ENCODE measurements at places on chromosomes 1 and 21.

GRCh38 chr1:50158421-50158820 is 49.7 kb downstream of the ELAVL4 start:
- DNase-seq: no peak

DNA sequence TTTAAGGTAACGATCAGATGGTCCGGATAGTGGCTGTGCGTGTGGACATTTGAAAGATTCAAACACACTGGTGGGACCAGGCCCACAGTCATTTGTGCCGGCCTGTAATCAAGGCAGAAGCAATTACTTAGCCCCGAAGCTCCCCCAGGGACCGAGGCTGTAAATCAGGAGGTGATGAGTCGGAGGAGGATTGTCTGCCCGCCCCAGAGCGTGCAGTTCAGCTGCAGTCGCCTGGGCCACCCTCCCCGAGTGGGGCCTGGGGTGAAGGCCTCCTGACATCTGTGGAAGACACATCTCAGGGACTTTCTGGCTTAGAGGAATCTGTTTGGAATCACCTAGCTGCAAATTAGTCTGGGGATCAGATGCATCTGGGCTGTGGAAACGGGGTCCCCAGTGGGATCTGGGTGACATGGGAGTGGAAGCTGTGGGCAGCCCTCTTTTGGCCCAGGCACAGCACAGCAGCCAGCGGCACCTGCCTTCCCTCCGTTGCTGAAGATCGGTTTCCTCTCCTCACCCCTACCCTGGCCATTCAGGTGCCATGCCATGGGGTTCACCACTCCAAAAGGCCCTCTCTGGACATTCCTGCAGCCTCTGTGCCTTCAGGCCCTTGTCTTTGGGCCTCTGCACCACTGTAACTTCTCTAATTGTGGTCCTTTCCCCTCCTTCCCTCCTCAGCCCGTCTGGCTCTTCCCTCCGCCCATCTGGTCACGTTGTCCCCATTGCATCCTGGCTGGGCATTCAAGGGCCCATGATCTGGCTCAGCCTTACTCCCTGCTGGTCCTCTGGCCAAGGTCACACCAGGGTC is 25.7 kb downstream of the LHX4 start:
- DNase-seq: no peak

DNA sequence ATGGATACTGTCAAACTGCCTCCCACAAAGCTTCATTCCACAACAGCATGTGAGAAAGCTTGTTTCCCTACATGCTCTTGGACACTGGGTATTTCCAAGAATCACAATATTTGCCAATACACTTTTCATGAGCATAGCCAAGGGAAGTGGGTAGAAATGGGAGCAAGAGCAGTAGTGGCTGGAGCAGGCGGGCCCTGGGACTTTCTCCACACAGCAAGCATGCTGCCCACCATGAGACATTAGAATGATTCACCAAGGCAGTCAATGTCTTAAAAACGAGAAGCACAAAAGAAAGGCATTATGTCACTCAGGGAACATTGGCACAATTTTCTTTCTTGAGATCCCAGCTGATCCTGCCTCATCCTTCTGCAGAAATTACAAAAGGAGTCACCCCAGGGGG is 371.6 kb upstream of the RUNX1 start:
- no peak for DNase-seq

- DNase-seq: no peak
These were observed 10.1 kb downstream of the PTGFRN start for GRCh38 chr1:116919802-116920201.

DNA sequence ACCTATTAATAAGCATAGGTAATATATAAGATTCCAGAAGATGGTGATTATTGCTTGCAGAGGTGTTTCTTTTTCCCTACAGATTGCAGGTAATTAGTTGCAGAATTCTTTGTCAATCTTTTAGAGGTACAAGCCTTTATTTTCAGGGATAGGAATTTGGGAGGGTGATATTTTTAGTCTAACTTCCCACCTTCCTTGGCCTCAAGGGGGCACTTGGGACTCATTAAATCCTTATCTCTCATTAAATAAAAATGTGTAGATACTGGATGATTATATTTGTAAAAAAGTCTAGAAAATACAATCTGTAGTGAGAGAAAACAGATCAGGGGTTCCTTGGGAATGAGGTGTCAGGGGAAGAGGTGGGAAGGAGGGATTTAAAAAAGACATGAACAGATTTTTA is 179.2 kb downstream of the PATJ start:
- no peak for DNase-seq

- no peak for DNase-seq
These were observed 23.2 kb downstream of the HAO2 start for GRCh38 chr1:119391749-119392148.

DNA sequence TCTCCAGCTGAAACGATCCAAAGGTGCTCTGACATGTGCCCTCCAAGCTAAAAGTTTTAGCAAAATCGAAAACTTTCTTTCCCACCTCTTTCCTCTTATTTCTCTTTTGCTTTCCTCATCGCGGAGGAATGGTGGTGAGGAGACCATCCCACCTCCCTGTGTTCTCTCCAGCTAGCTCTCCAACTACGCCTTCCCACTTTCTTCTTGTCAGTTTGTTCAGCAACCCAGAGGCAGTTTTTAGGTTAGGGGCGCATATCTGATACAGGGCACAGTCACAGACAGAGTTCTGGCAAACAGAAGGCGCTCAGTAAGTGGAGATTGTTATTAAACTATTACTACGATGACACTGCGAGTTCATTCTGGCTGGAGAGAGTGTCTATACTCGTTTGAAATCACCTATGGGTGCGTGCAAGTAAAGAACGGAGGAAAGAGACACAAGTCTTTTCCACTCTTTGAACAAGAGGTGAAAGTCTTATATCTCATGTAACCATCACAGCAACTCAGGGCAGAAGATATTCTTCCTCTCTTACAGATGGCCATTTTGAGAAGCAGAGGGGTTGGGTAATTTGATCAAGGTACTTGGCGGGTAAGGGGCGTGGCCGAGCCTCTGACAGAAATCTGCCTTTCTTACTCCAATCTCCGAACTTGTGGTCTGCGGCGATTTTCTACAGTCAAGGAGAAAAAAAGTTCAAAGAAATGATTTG is 13.9 kb downstream of the HLX start:
- no peak for DNase-seq

- no peak for DNase-seq
These were observed 34.3 kb upstream of the ECE1 start for GRCh38 chr1:21324368-21325141.

- no peak for DNase-seq
These were observed 21.4 kb downstream of the XKR8 start for GRCh38 chr1:27981145-27981544.

DNA sequence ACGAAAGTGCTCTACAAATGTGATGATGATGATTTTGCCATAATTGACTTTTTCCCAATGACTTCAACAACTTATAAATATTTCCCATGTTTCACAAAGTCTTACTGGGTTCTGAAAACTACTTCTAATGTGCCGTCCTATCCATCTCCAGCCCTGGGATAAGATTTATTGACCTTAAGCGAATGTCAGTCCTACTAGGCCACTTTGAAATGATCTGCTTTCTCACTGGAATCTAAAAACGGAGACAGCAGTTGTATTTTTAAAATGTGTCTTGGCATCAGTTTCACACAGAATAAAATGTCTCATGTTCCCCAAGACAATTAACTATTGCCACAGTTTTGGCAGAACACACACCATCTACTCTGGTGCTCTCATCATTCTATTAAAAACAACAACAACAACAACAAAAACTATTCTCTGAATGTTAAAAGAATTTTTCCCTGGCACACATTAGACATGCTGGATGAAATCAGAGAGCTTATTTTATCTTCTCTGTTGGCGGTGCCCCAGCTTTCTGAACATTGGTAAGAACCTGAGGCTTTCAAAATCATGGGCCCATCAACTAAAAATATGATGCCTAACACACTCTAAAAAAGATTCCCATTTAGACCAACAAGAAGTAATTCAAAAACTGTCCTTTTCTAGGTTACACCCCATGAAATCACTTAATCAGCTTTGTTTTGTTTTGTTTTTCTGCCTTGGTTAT is 23.1 kb upstream of the DNASE2B start:
- peak; percentile 76 for DNase-seq

GRCh38 chr1:9121496-9122409 is 7.1 kb downstream of the GPR157 start:
- DNase-seq: no peak

DNA sequence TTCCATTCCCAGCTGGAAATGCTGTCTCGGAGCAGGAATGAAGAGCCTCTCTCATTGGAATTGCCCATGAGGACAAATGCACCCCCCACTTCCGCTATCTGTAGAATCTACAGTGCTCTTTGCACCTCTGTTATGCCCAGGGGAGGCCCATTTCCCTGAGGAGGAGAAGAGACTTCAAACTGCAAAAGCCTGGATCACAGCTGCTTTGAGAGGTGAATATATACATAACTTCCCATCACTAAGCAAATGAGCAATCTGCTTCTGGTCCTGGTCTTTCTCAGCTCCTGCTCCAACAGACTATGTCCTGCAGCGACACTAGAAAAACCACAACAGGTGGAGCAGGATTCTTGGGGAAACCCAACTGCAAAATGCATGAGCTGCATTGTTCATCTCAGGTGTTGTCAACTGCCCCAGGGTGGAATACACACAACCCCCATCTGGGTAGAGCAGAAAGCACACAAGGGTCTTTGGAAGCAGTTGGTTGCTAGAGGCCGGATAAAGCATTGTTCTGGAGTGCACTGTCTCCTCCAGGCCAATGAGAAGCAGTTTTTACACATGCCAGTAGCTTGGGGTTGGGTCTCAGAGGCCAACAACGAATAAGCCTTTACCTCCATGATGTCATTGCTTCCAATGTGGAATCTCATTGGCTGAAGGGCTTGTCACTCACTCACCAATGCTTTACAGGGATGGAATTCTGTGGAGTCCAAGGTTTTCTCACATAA is 67.7 kb upstream of the RAB4A start:
- no peak for DNase-seq

DNA sequence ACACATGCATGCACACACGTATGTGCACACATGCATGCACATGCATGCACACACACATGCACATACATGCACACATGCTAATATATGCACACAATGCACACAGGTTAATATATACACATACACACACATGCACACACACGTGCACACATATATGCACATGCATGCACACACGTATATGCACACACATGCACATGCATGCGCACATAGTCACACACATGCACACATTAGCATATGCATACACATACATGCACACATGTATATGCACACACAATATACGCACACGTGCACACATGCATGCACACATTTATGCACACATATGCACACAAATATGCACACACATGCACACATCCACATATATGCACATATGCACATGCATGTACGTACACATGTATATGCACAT is 506.8 kb downstream of the MATN1 start:
- DNase-seq: peak; percentile 4

DNA sequence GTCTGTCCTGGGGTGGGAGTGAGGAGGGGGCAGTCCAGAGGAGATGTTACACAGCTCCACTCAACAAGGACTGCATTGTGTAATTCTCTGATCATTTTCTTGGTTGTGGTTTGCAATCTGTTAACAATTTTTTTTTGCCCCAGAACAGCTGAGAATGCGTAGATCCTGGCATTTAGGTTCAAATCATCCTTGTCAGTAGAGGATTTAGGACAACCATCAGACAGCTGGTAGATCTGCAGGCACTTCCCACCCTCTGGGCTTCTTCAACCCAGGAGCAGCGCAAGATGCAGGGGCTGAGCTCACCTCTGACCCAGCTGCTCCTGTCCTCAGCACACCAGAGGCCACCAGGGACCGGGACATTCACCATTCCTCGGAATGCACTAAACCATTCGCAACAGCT is 13.5 kb downstream of the BCAR3 start:
- no peak for DNase-seq

DNA sequence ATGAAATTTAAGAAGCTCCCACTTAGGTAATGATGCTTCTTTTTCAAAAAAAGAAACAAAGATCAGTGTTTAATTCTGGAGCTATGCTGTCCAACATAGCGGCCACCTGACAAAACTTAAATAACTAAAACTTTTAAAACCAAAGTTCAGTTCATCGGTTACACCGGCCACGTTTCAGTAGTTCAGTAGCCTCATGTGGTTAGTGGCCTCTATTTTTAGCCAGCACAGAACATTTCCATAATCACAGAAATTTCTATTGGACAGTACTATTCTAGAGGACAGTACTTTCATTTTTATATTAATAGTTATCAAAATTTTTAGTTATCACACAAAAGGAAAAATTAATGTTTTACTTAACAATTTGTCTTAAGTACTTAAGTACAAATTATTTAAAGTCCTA is 141.0 kb downstream of the USP25 start:
- DNase-seq: no peak

DNA sequence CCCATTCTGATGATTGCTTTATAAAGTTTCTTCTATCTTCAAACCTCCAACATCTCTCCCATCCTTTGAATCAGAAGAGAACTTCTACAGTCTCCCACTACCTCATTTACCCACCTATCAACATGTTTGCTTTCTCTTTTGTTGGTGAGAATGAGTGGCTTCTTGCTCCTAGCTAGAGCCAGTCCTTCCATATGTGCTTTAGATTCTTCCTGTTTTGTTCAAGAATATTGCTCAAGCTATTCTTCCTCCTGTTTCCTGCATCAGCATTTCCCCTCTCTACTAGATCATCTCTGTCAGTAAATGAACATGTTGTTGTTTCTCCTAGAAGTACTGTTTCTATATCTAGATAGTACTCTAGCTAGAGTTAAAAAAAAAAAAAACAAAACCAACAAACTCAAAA is 6.3 kb downstream of the ATF6 start:
- DNase-seq: no peak

DNA sequence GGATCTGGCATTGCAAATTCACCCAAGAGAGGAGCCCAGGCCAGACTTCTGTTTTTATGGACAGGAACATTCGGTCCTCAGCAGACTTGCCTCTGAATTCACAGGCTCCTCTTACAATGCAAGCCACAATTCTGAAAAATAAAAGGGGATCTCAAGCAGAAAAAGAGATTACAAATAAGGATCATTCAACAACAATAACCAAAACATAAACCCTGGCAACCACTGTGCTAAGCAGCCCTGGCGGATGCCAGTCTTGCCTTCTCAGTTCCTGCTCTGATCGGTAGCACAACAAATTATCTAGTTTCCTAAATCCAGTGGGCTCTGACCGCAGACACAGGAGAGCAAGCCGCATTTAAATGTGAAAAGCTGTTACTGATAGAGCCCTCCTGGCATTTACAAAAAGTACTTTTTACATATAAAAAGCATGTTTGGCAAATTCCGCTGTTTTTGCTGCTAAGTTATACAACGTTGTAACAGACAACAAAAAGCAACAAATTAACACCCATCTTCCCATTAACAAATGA is 123.4 kb upstream of the FOXD3 start:
- no peak for DNase-seq

GRCh38 chr1:14939527-14940284 is 213.8 kb upstream of the TMEM51 start:
- no peak for DNase-seq
